Fibroblast of skin of scalp (primary cell): ENCODE measurements at places on chromosomes 1 and 21.
A peak's percentile ranks its signal among the peaks of the same experiment; 100 is the strongest.

DNA sequence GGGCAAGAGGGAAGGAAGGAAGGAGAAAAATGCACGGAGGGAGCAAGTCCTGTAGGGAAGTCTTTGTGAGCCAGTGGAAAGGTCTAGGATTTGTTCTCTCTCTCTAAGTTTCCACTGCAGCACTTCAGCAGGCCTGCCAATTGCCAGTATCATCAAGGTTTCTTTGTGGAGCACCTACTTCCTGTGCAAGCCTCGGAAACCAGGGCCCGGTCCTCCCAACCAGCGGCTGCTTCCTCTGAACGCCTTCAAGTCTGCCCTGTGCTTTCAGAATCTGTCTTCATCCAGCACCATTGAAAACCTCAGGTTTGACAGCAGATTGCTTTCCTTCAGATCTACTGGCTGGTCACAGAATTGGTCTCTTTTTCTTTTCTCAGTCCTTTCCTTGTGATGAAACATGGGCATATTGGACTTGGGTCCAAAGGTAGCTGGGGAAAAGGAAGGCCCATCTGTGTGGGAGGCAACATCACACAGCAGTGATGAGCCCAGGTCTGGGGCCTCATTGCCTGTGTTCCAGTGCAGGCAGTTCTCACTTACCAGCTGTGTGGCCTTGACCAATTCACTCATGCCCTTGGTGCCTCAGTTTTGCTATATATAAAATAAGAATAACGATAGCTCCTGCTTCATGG lies 144.5 kb downstream of the SEC16B start:
- DNase-seq = no peak

- peak; percentile 41 for DNase-seq
Measured at GRCh38 chr1:50704126-50704525, 255.9 kb downstream of the FAF1 start.

DNA sequence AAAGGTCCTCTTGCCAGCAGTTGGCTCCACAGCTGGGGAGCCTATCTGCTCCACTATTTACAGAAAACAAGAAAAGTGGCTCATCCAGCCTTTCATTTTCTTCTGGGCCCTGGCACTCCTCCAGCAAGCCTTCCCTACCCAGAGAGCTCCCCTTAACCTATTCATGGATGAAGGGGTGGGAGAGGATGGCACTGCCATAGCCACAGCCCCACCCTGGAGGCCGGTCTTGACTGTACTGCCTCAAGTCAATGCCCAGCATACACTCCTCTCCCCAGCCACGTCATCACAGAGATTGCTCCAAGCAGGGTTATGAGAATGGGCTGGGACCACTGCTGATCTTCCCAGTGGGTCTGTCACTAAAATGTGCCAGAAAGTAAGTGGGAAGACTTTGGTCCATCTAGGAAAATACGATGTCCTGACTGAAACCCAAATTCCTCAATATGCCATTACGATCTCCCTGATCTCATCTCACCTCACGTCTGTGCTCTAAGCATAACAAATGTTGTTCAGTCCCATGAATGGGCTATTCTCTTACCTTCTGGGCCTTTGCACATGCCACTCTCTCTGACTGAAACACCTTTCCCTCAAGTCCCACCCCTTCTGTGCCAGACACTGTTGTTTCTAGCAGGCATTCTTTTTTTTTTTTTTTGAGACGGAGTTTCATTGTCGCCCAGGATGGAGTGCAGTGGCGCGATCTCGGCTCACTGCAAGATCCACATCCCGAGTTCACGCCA lies 21.4 kb upstream of the PTAFR start:
- no peak for DNase-seq

- DNase-seq = no peak
Measured at GRCh38 chr1:25628741-25629421, 12.3 kb downstream of the MAN1C1 start.

DNA sequence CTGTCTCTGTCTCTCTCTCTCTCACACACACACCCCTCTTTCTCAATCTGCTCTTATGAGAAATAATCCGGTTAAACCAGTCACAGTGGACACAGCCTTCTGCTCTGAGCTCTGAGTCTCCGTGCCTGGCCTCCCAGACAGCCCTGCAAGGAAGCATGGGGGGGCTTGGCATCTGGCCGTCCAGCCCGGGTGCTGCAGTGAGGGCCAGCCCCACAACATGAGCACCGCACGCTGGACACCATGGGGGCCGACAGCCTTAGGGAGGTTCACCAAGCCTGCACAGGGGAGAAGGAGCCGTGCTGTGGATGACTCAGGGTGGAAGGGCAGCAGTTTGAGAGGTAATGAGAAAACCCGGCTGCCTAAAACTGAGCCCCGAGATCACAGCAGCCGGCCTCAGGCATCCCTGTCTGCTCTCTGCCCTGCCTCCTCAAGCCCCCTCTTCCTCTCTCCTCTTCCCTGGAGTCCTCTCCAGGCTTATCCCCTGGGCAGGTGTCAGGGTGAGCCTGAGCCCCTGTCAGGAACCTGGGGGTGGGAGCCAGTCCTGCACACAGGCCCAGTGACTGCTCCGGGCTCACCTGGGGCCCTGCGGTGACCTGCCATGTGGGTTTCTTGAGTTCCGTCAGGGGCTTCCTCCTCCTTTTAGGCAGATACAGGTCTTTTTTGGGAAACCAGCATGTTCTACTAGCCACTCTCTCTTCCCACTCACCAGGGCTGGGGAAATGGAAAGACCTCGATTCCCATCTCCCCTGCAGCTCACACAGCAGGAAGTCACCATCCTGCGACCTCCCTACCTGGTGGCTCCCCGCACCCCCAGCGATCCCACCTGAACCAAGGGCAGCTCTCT lies 92.8 kb downstream of the ITPKB start:
- DNase-seq = no peak

DNA sequence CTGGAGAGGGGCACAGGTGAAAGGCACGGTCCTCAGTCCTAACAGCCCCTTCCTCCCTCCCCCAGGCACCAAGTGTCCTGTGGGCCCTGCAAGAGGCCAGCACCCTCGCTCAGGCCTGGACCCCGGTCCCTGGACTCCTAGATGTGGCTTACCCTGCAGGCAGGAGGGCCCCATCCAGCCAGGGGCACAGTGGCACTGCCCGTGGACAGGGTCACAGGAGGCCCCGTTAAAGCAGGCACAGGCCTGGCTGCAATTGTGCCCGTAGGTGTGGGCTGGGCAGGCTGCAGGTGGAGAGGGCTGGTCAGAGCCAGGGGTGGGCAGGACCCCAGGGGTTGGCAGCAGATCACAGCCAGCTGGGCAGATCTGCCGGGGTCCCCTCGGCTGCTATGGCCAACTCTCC lies 44.5 kb downstream of the ARHGEF16 start:
- DNase-seq = no peak

DNA sequence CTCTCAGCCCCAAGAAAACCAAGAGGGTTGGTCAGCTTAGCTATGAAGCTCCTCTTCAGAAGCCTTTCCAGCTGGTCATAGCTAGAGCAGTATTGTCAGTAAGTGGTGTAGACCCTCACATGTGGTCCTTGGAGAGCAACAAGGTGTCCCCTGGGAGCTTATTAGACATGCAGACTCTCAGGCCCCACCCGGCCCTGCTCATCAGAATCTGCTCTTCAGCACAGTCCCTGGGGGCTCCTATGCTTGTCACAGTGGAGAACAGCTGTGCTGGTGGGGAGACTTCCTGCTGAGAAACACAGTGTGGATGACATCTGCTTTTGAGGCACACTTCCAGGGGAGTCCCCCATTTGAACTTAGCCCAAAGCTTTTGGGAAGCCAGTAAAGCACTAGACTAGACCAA lies 21.9 kb upstream of the NEK2 start:
- DNase-seq = no peak

DNA sequence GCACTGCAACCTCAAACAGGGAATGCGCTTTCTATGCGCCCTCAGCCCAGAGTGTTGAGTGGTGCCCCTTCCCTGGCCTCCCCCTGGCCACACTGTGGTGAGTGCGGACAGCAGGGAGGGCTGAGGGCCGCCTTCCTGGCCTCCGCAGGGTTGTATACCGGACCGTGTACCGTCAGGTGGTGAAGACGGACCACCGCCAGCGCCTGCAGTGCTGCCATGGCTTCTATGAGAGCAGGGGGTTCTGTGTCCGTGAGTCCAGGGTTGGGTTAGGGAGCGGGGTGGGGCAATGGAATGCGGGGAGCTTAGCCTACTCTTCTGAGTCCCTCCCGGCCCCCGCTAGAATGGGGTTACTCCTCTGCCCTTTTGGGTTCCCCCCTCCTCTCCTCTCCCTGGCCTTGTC lies 11.7 kb downstream of the PEAR1 start:
- no peak for DNase-seq

GRCh38 chr21:42396799-42397745 lies 1.2 kb upstream of the TMPRSS3 start:
- no peak for DNase-seq

DNA sequence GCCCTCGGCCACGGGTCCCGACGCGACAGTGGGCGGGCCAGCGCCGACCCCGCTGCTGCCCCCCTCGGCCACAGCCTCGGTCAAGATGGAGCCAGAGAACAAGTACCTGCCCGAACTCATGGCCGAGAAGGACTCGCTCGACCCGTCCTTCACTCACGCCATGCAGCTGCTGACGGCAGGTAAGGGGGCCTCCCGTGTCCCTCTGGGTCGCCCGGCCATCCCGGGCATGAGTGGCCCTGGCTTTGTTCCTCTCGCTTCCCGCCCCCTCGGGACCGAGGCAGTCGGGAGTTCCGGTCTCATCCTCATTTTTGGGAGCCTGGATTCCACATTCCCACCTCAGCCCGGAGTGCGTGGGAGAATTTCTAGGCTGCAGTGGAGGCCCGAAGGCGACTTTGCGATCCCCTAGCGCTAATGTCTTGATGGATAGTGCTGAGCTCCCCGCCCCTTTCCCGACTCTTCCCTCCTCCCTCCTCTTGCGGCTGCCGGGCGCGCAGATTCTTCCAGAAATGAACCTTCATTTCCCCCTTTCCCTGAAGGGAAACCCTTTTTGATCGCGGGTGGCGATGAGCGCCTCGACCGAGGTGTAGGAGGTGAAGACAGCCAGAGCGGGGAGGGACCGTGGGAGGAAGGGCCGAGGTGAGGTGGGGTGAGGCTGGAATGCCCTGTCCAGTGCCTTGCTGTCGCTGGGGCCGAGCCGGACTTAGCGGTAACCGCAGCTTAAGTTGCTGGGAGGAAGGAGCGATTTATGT lies 705 bp downstream of the KHDRBS1 start:
- DNase-seq = peak; percentile 47

DNA sequence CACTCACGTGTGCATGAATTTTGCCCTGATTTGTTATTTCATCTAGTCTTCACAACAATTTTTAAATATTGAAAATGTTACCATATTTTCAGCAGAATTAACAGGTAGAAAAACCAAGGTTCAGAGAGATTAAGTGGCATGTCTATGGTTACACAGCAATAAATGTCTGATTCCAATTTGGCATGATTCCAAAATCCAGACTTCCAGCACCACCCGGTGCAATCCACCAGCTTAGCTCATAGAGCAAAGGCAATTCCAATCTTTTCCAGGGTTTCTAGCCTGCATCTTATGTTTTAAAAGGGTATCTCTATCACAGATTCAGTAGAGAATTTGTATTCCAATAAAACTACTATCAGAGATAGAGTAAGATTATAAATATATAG lies 161.8 kb downstream of the TPR start:
- no peak for DNase-seq

- no peak for DNase-seq
Measured at GRCh38 chr1:223338811-223339746, 24.9 kb downstream of the SUSD4 start.

GRCh38 chr1:56584910-56585528 lies 5.7 kb upstream of the PLPP3 start:
- DNase-seq = peak; percentile 75

DNA sequence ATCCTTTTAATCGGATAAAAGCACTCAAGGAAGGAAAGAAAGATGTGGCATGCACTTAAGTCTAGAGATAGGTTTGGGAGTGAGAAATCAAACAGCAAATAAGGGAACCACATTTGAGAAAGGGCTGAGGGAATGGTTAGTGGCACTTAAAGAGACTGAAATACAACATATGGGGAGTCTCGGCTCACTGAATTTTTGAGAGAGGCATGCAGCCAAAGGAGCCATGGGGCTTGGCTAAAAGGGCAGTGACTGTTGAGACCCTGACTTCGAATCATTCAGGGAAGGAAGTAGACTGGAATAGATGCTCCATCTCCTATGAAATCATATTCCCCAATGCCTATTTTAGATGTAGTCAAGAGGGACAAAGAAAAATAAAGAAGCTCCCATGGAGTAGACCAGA lies 58.3 kb upstream of the HAO2 start:
- no peak for DNase-seq

GRCh38 chr1:225762002-225762441 lies 15.6 kb upstream of the SRP9 start:
- DNase-seq = peak; percentile 39

- no peak for DNase-seq
Measured at GRCh38 chr1:53706356-53706755, 32.6 kb downstream of the GLIS1 start.

GRCh38 chr1:121516234-121516967 lies 331.6 kb downstream of the SRGAP2C start:
- DNase-seq = no peak

- no peak for DNase-seq
Measured at GRCh38 chr1:47479664-47480063, 41.8 kb downstream of the FOXD2 start.

DNA sequence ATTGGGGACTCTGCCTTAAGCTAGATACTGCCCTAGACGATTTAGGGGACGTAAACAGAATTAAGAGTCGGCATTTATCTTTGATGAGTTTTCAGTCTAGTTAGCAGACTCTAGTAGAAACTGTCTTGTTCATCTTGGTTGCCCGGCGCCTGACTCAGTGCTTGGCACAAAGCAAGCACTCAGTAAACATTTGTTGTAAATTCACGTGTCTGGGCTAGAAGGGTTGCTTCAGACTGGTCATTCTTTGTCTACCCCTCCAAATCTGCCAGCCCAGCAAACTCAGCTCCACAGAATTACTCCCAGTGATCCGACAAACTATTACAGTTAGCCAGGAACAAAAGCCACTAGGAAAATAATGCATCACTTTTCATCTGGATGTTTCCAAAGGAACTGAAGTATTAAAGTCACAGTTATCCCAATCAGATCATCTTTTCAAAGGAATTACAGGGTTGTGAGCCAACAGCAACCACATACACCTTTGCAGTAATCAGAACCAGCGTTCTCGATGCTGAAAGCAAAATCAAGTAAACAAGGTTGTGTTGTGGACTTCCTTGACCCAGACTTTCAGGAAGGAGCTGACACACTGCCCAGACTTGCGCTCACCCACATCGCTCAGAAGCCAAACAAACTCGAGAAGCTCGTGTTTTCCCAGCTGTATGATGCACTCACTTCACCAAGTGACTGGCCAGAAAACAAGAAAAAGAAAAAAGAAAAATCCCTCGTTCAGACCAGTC lies 66.5 kb upstream of the GADD45A start:
- peak; percentile 27 for DNase-seq

- peak; percentile 91 for DNase-seq
Measured at GRCh38 chr1:16076031-16076864, 2.8 kb upstream of the FAM131C start.

DNA sequence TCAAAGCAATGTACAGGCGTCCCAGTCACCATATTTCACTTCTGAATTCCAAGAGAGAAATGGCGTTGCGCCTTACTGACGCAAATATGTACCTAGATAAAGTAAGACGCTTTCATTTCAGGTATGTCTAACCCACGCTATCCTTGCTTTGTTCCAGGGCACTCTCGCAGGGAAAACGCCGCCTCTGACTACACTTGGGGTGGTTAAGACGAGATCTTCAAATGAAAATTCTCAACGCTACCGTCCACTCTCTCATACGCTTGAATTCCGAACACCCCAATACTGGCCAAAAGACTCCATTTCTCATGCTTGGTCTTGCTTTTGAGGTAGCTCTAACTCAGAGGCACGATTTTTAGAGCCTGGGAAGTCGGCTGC lies 736 bp upstream of the ZMPSTE24 start:
- DNase-seq = no peak
